ENCODE measurements at places on chromosomes 5 and 9. TPM values are rescaled to one million over a fixed set of nuclear protein-coding genes. Genes with fewer than 3 reads are reported as not detected.

The PCDHA9 gene
- total RNA-seq = 12.3 TPM

The KLHL3 gene
- total RNA-seq = 7.1 TPM

The NDFIP1 gene
- 174 TPM for total RNA-seq

The PTBP3 gene
- 32.0 TPM for total RNA-seq

The LEAP2 gene
- 0.74 TPM for total RNA-seq

The CCDC192 gene
- total RNA-seq = 0.25 TPM

The PRUNE2 gene
- total RNA-seq = 22.9 TPM

The CDC20B gene
- total RNA-seq = 0.25 TPM

The WDR5 gene
- total RNA-seq = 20.2 TPM

The SUB1 gene
- total RNA-seq = 212 TPM

The CDH9 gene
- total RNA-seq = 10.3 TPM

The PLGRKT gene
- 16.5 TPM for total RNA-seq

The IFNK gene
- total RNA-seq = not detected

The NLN gene
- 61.2 TPM for total RNA-seq

The SH3GL2 gene
- 47.9 TPM for total RNA-seq

The PCDHA13 gene
- total RNA-seq = 24.3 TPM

The FAM13B gene
- total RNA-seq = 64.4 TPM

The GAS1 gene
- 26.8 TPM for total RNA-seq

The GMCL2 gene
- total RNA-seq = not detected

The NR4A3 gene
- total RNA-seq = 9.1 TPM

The PTPA gene
- total RNA-seq = 51.4 TPM

The PCDHGA10 gene
- 14.5 TPM for total RNA-seq

The PCDHGB2 gene
- 7.1 TPM for total RNA-seq

The NUTM2F gene
- not detected for total RNA-seq

The SUSD3 gene
- total RNA-seq = 0.25 TPM

The CYLC2 gene
- not detected for total RNA-seq

The GGTA1 gene
- 1.7 TPM for total RNA-seq

The TRAF1 gene
- total RNA-seq = 2.0 TPM

The WNT8A gene
- total RNA-seq = under 0.01 TPM

The PDLIM4 gene
- total RNA-seq = 6.9 TPM

The PDE6A gene
- not detected for total RNA-seq

The TEK gene
- total RNA-seq = 6.1 TPM

The CD72 gene
- total RNA-seq = 0.49 TPM

The SLC31A1 gene
- total RNA-seq = 7.9 TPM
